Hippocampal formation (tissue), 2 donors: ENCODE measurements at places on chromosomes 16 and 17.
A peak's percentile ranks its signal among the peaks of the same experiment; 100 is the strongest.

GRCh38 chr16:2028620-2029220 is 2.0 kb downstream of the NHERF2 start:
- no peak for DNase-seq

DNA sequence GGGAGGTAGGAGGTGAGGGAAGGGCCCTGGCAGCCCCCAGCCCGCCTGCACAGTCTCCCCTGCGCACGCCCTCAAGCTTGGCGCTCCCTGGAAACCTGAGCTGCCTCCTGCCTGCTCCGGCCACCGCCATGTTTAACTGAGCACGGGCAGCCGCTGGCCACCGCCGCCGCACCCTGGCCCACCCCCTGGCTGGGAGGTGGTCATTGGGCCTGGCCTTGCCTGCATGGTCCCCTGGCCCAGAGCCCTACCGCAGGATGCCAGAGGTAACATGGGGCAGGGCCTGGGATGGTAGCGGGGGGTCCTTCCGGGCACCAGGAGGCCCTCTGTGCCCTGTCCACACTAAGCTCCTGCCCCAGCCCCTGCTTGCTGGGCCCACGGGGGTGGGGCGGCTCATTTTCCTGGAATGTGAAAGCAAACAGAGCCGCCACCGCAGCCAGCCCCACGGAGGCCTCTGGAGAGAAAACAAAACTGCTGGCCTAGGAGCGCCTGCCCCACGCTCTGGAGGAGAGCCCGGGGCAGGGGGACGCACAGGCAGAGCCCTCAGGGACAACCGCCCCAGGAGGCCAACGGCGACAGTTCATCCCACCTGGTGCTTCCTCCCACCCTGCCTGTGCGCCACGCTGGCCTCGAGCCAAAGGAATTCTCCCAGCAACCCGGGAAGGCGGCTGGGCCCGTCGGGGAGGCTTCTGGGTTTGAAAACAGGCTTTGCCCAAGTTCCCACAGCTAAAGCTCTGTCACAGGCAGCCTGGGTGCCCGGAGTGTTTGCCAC is 8.9 kb downstream of the NHERF2 start:
- DNase-seq = no peak

- DNase-seq = no peak
Measured at GRCh38 chr16:89738538-89739317, 17.4 kb downstream of the ZNF276 start.

DNA sequence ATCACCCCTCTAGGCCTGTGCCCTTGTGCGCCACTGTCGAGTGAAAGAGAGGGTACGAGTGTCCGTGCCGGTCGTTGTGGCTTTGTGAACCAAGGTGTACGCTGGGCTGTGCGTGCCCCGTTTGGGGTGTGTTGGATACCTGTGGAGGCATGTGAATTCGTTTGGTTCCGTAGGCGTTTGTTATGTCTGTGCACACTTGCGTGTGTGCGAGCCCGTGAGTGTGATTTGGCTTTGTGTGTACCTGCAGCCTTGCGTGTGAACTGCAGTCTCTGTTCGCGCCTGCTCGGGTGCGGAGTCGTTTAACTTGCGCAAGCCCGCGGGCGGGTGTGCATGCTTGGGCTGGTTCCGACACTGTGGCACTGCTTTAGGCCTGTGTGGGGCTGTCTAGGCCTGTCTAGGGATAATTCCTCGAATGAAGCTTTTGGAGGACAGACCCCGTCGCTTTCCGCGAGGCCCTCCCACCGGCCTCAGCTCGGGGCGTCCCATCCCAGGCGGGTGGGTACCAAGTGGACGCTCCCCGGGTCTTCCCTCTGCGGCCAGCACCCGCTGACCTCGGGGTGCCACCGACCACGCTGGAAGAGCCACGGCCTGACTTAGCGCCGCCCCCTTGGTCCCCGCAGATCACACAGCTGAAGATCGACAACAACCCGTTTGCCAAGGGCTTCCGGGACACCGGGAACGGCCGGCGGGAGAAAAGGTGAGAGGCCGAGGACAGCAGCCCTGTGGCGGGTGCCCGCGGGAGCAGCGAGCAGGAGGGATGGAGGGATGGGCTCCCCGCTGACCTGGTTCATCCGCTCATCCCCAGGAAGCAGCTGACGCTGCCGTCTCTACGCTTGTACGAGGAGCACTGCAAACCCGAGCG is 4.4 kb downstream of the TBX2 start:
- no peak for DNase-seq

- DNase-seq = peak; percentile 33
Measured at GRCh38 chr16:1335211-1335971, 1.9 kb downstream of the BAIAP3 start.

DNA sequence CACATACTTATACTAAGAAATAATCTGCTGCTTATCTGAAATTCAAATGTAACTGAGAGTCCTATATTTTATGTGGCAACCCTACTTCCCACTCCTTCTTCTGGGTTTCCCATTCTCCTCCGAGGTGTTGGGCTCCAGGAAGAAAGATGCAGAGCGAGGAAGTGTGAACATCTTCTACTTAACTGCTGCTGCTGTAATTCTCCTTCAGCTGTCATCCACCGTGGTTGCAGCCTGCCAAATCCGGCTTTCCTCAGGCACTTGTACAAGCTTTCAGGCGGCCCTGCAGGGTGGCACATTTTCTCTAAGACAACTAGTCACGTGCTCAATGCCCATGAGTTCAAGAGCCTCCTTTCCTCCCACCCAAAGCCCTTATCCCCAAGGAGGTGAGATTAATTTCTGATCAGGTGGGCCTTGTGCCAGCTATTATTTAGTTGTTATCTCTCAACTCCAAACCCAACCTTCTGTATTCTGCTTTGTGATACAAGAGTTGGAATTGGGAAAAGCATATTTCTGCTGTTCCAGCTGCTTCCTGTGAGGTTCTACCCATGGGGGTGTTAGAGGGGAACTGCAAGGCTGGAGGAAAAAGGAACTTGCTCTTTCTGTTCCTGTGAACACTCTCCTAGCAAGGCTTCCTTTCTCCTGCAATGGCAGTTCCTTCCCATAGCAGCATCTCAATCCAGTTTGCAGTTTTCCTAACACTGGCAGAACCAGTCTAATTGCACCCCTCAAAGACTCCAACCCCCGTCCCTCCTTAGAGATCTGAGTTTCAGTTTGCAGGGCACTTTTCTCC is 67.6 kb upstream of the RBBP6 start:
- no peak for DNase-seq

DNA sequence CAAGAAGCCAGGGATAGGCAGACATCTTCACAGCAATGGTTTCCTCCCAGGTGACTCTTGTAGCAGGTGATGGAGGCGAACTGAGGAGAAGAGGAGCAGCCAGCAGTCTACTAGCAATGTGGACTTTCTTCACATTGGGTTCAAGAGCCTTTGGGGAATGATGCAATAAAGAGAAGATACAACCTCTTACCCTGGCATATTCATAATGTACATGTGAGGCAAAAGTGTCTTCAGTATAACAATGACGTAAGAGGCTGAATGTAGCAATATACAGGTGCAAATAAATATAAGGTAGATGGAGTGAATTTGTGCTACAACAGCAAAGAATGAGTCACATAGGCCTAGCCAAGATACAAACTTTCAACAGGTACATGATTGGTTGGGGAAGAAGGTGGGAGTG is 70.9 kb upstream of the SOX9 start:
- no peak for DNase-seq

- DNase-seq = no peak
Measured at GRCh38 chr16:66296591-66296990, 69.9 kb upstream of the CDH5 start.

- DNase-seq = no peak
Measured at GRCh38 chr16:10878644-10879501, 1.9 kb downstream of the CIITA start.

- DNase-seq = no peak
Measured at GRCh38 chr16:25006504-25007056, 8.6 kb downstream of the ARHGAP17 start.

- DNase-seq = no peak
Measured at GRCh38 chr16:50207652-50208051, 54.5 kb downstream of the TENT4B start.

- no peak for DNase-seq
Measured at GRCh38 chr16:66847533-66848067, 3.4 kb downstream of the CA7 start.

GRCh38 chr17:80219013-80219762 is 945 bp downstream of the SGSH start:
- DNase-seq = no peak

GRCh38 chr17:70624211-70624610 is 454.9 kb downstream of the KCNJ2 start:
- DNase-seq = no peak

DNA sequence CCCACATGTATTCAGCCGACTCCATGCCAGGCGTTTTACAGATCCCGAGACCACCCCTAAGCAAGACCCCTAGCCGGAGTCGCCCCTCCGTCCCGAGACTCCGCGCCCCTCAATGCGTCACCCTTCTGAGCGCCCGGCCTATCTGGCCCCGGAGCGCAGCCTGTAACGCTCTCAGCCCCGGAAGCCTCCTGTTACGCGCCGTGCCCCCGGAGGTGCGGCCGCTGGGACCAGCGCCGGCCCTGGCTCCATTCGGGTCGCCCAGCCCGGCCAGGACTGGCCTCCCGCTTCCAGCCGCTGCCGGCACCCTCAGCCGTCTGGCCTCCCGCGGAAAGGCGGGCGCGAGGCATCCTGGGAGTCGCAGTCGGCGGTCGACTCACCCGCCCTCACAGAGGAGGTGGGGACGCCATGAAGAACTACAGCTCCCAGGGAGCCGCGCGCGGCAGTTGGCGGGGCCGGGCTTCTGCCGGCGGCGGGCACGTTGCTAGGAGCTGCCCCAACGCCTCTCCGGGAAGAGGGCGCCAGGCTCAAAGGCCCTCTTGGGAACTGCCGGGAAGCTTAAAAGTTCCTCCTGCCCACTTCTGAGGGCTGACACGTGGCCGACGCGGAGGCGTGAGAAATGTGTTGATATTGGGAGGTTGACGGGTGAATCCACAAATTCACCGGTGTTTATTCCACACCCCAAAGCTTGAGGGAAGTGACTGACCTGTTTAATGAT is at the start of gene FBF1:
TSS of gene FBF1 (minus strand) at position 316 of the 715 bp plus-strand sequence. CDS start 2,893 bp downstream, outside the sequence.
- DNase-seq = peak; percentile 95

GRCh38 chr16:70573451-70574121 is 50.0 kb downstream of the SF3B3 start:
- no peak for DNase-seq
